Left ventricle myocardium inferior (tissue), 1 donor: ENCODE measurements at places on chromosomes 6 and 20. TPM values are rescaled to one million over a fixed set of nuclear protein-coding genes. Genes with fewer than 3 reads are reported as not detected.

Gene SLC52A3
- total RNA-seq = 2.3 TPM

Gene OR2H1
- not detected for total RNA-seq

Gene SEC63
- total RNA-seq = 55.0 TPM

Gene OTOR
- total RNA-seq = not detected

Gene CD93
- total RNA-seq = 35.7 TPM

Gene MTCH1
- 162 TPM for total RNA-seq

Gene C6orf141
- total RNA-seq = 0.41 TPM

Gene TTPAL
- total RNA-seq = 4.5 TPM

Gene PNLDC1
- 0.33 TPM for total RNA-seq

Gene ABHD16B
- not detected for total RNA-seq

Gene ERVFRD-1
- not detected for total RNA-seq

Gene PLA2G7
- 0.16 TPM for total RNA-seq

Gene ZSCAN26
- total RNA-seq = 13.3 TPM

Gene ABT1
- 8.3 TPM for total RNA-seq

Gene TBXT
- total RNA-seq = not detected

Gene GJA1
- total RNA-seq = 248 TPM

Gene MAK
- 0.14 TPM for total RNA-seq
